ENCODE measurements at places on chromosomes 12 and 14. TPM values are rescaled to one million over a fixed set of nuclear protein-coding genes. Genes with fewer than 3 reads are reported as not detected.

The CDCA3 gene
- total RNA-seq: 0.39 TPM

The GALNT9 gene
- total RNA-seq: not detected

The CLEC4C gene
- total RNA-seq: not detected

The ACSM4 gene
- total RNA-seq: not detected

The HOXC10 gene
- not detected for total RNA-seq

The PRH1 gene
- 36.7 TPM for total RNA-seq
